ENCODE measurements at places on chromosomes 2 and 18.

DNA sequence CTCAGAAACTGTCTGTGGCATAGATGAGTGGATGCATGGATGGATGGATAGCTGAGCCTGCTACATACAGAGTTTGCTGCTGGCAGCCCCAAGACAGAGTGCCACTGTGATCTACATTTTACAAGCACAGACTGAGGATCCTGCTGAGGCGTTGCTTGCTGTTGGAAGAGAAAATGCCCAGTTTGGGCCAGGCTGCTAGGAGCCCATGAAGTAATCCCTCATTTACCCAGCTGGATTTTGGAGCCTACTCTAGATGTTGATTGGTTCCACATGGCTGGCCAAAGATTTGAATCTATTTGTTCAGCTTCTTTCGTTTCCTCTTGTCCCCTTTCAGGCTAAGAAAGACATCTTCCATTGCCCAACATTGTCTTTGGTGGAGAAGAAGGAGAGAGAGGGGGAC is 261.3 kb downstream of the CLIP4 start:
- no peak for DNase-seq

DNA sequence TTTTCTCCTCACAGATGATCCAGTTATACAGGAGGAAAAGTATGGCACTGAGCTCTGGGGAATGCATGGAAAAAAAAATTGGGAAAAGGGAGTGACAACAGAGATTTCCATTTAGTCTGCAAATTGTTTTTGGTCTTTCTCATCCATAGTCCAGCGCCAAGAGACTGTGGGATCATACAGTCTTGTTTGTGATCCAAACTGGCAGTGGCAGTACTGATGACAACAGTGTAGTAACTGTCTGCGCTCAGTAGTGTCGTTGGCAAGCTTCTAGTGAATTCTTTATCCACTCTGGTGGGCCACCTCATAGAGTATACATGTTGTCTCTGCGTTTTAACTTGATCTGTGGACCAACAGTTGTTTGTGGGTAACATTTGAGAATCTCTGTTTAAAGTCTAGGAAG is 37.9 kb downstream of the GALNT1 start:
- DNase-seq, result no peak

DNA sequence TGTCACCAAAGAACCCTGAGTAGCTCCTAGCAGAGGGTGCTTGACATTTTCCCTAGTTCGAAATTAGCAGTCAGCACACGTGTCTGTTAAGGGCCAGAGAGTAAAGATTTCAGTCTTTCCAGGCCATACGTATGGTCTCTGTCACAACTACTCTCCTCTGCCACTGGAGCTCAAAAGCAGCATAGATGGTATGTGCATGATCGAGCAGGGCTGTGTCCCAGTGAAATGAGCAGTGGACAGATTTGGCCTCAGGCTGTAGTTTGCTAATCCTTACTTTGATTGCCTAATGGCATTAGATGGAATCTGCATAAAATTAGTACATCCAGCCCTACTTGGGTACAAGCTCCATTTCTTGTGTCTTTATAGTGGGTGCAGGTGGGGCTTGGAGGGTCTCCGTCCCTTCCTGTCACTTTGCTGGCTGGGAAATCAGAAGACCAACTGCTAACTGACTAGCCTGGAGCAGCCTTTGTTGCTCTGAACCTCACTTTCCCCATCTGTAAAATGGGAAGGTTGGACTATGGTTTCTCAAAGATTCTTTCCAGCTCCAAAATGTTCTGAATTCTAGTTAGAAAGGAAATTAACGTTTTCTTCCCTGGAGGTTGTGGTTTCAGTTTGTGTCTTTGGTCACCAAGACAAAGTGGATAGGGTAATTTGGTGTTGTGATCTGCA is 108.5 kb downstream of the GLI2 start:
- DNase-seq, result no peak

GRCh38 chr2:197102231-197102630 is 175.7 kb upstream of the PGAP1 start:
- no peak for DNase-seq

DNA sequence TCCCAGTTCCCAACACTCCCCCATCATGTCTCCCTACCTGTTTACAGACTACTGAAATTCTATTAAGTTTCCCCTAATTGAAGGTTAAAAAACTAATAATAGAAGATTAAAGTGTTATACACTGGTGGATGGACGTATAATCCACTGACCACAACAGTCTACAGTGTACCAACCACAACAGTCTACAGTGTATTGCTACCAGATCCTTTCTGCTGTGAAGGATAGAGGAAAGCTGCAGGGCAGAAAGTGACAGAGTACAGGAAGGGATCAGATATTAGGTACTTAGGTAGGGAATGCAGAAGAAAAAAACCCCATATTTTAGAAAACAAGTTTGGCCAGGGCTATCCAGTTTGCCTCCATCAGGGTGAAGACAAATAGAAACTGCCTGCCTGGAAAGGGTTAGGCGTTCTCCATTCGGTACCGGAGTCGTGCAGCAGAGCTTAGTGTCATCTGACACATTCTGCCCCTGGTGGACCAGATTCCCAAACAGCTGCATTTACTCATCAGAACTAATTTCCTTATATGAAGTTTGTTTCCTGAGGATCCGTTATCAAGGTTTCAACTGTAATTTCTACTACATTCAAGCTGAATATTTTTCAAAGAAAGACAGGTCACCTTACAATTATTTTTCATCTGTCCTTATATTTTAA is 49.9 kb downstream of the KLF7 start:
- no peak for DNase-seq

- DNase-seq, result no peak
Observed at GRCh38 chr18:67455890-67456501, 60.5 kb downstream of the DSEL start.

- DNase-seq, result no peak
Observed at GRCh38 chr18:6881034-6881820, 151.7 kb downstream of the ARHGAP28 start.

DNA sequence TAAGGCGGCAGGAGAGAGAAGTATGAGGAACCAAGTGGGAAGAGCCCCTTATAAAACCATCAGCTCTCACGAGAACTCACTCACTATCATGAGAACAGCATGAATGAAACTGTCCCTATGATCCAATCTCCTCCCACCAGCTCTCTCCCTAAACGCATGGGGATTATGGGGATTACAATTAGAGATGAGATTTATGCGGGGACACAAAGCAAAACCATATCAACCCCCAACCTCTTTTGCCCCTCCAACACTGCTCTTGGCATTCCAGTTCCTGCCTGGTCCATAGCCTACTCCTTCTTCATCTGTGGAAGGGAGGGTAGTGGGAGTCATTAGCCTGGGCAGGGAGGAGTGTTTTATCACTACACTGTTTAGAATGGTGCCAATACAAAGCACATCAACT is 1.4 kb upstream of the EHD3 start:
- no peak for DNase-seq

DNA sequence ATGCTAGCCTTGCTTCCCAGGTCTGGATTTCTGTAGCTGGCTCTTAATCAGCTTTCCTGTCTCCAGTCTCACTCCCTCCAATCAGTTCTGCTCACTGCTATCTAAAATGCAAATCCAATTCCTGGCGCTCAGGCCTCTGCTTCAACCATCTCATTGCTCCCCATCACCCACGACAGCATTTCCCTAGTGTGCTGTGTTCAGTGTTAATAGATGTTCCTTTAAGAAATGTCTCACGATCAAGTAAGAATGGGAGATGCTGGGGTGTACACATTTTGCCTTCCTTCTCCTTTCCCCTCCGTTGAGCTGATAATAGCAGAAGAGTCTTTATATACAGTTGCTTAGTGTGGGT is 1.6 kb upstream of the PUM2 start:
- DNase-seq, result no peak

DNA sequence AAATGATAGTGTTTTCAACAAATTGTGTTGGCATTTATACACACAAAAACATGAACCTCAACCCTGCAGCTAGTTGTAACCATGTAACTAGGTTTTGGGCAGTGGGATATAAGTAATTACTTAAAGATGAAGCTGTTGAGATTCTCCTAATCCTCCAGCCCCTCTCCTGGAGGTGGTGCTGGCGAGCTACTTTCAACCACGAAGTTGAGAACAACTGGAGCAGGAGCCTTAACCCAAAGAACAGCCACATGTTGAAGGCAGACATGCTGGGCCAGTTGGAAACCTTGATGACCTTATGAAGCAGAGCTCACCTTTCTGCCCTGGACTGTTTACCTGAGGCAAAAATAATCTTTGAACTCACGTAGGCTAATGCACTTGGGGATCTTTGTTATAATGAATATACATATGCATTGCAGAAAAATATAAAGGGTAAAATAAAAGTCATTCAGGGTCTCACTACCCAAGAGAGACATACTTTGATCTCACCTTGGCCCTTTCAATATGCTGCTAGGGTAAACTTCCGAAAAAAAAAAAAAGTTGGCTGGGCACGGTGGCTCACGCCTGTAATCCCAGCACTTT is 89.6 kb upstream of the NPAS2 start:
- DNase-seq, result peak; percentile 8

- DNase-seq, result no peak
Observed at GRCh38 chr2:198072655-198073054, 268.3 kb downstream of the PLCL1 start.

DNA sequence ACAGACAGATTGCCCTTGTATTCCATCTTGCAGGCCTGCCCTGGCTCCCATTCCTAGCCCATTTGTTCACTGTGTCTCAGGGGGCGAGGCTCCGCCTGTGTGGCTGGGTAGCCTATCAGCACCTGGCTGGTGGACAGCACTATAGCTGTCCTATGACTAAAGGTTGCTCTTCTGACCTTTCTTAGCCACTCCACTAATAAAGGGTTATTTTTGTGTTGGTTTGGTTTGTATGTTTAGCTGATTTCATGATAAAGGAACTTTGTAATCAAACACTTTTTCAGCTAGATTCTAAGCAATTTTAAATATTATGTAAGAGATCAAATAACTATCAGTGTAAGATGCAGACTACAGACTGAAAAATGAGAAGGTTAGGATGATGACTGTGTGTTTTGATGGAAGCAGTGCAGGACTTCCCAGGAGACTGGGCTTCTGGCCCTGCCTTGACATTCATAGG is 72.2 kb downstream of the CRIM1 start:
- no peak for DNase-seq

GRCh38 chr18:12245793-12246135 is 8.4 kb upstream of the CIDEA start:
- no peak for DNase-seq

GRCh38 chr2:69693775-69694450 is 48.0 kb upstream of the ANXA4 start:
- DNase-seq, result no peak

GRCh38 chr2:8481463-8482009 is 200.3 kb upstream of the ID2 start:
- DNase-seq, result no peak

- no peak for DNase-seq
Observed at GRCh38 chr2:156321243-156321904, 11.1 kb downstream of the NR4A2 start.

- DNase-seq, result no peak
Observed at GRCh38 chr2:85178154-85178553, 45.0 kb downstream of the TCF7L1 start.

DNA sequence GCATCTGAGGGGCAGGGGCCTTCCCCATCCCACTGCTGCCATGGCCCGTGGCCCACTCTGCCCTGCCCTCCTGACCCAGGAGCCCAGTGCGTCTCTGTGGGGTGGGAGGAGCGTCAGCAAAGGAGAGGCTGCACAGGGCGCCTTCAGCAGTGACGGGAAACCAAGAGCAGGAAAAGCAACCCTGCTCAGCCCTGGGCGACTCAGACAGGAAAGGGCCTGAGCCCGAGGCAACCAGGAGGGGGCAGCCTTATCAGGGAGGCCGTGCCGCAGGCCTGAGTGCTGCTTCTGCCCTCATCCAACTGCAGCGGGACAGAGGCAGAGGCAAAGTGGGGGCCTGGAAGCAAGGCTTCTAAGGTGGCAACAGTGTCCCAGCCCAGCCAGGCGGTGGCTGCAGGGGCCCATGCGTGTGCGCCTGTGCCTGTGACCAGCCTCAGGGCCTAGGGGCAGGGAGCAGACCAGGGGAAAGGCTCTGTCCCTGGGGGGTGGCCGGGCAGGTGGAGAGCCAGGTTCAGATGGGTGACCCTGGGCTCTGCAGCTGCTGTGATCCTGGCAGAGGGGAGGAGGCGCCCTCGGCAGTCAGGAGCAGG is 23.3 kb upstream of the ALPI start:
- no peak for DNase-seq

Measured in stimulated activated CD4-positive, alpha-beta T cell treated with anti-CD3 and anti-CD28 coated beads, Interleukin-1b, Interleukin-23, amount 100 ng/mL, for 4 hours (primary cell).